Fibroblast of the conjunctiva (primary cell): ENCODE measurements at places on chromosomes 6 and 20.

DNA sequence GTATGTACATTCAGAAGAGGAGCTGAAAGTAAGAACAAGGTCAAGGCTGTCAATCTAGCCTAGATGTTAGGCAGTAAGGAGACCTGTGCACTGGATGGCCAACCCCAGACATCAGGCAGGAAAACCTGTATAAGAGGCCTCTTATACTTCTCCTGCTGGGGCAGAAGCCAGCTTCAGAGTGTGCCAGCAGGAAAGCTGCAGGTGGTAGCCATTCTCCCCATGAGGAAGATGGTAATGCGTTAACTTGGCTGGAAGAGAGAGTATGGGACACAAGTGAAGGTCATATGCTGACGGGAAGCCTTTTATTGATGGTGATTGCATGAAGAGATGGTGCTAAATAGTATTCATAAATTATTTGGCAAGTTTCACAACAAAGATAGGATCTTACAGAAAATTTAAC is 20.6 kb downstream of the NHLRC1 start:
- no peak for DNase-seq

- peak; percentile 95 for DNase-seq
Observed at GRCh38 chr20:51456511-51457509, 85.7 kb downstream of the NFATC2 start.

GRCh38 chr20:7523288-7523687 is 417.0 kb downstream of the HAO1 start:
- no peak for DNase-seq

GRCh38 chr6:89944826-89945407 is 50.6 kb downstream of the GJA10 start:
- peak; percentile 1 for DNase-seq

DNA sequence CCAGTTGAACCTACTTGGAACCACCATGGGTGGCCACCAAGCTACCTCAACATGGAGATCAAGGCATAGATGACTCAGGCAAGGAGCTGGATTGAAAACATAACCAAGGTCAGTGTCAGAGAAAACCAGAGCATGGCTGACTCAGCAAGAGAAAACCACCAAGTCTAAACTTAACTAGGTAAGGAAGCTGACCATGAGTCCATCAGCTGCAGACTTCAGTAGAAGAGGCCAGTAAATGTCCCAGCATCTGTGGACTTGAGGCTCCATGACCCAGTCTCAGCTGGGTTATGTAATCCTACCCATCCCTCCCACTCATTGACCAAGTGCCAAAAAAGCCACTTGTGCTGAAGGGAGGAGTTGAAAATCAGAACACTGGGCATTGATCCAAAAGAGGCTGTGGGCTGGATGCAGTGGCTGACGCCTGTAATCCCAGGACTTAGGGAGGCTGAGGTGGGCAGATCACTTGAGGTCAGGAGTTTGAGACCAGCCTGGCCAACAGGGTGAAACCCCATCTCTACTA is 93.7 kb upstream of the CBLN4 start:
- DNase-seq: no peak

GRCh38 chr6:12359036-12359435 is 68.9 kb downstream of the EDN1 start:
- no peak for DNase-seq

GRCh38 chr6:151553416-151554165 is 59.8 kb downstream of the CCDC170 start:
- no peak for DNase-seq

GRCh38 chr20:44956410-44956809 is 3.8 kb downstream of the TOMM34 start:
- DNase-seq: no peak

DNA sequence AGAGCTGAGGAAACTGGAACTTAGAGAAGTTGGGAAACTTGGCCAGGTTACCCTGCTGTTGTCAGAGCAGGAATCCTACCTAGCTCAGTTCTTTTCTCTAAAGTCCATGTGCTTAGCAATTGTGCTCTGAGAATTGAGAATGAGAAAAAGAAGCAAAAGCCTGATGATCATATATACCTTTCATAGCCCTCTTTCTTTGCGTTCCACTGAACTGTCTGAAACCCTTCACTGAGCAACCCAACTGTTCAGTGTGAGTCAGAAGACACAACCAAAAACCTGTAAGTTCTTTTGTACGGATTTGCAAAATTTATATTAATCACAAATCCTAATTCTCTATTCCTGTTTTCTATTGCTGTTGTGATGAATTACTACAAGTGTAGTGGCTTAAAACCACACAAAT is 80.6 kb downstream of the PHF3 start:
- no peak for DNase-seq

- DNase-seq: no peak
Observed at GRCh38 chr6:129124347-129124746, 241.4 kb downstream of the LAMA2 start.

DNA sequence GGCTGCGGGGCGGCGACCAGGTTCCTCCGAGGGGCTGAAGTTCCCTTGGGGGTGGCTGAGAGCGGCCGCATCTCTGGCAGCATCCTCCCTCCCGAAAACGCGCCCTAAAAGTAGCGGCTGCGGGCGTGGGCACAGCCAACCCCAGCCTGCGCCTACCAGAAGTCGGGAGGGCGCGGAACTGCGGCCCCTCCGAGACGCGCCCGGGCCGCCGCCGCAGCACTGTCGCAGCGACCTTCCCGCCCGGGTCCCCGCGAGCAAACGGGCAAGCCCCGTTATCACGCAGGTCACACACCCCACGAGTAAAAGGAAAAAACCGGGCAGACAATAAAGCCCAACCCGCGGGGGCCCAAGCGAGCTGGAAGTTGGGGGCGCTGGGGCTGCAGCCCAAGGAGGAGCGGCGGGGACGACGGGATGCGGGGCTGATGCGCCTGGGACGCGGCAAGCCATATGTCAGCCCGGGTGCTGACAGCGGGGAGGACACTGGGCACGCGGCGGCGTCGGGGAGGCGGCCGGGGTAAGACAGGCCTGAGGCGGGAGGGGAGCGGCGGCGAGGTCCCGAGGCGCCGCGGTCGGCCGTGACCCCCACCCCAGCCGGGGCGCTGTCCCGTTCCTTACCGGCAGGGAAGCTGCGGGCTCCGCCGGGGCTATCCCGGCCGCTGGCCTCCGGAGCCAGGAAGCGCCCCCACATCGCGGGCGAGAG is 659 bp downstream of the CEP85L start:
- no peak for DNase-seq

- no peak for DNase-seq
Observed at GRCh38 chr20:58776109-58776508, 74.6 kb downstream of the GNAS-AS1 start.

DNA sequence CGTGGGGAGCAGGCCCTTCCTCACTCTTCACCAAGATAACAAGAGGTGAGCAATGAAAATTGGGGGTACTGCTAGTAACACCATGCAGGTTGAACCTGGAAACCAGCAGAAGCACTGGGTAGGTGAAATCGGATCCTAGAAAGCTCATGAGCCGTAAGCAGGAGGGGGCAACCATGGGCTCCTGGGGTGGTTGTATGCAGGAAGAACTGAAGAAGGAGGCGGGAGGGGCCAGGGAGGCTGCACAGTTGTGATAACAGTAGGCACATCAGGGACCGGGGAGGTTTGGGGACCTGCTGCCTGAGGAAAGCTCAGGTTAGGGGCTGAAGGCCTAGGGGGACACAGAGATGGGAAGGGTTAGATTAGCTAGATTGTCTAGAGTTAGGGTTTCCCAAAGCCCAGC is 5.6 kb upstream of the LY6G5C start:
- no peak for DNase-seq

GRCh38 chr20:50953821-50954220 is 4.5 kb downstream of the DPM1 start:
- no peak for DNase-seq

DNA sequence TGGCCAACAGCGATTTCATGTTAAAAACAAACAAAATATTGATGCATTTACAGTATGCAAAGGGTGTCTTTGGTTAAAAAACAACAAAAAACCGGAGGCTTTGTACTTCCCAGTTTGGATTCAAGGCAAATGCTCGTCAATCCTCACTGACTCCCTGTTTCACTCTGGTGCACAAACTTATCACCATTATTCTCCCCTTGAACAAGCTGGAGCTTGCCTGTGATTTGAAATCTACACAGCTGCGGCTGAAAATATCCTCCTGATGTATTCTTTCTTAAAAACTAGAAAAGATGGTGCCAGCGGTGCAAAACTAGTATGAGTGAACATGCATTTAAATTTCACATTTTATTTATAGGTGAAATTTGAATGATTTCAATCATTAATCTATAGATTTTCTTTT is 3.3 kb downstream of the PERP start:
- no peak for DNase-seq

- DNase-seq: no peak
Observed at GRCh38 chr20:36015806-36016403, 47.5 kb downstream of the CNBD2 start.

DNA sequence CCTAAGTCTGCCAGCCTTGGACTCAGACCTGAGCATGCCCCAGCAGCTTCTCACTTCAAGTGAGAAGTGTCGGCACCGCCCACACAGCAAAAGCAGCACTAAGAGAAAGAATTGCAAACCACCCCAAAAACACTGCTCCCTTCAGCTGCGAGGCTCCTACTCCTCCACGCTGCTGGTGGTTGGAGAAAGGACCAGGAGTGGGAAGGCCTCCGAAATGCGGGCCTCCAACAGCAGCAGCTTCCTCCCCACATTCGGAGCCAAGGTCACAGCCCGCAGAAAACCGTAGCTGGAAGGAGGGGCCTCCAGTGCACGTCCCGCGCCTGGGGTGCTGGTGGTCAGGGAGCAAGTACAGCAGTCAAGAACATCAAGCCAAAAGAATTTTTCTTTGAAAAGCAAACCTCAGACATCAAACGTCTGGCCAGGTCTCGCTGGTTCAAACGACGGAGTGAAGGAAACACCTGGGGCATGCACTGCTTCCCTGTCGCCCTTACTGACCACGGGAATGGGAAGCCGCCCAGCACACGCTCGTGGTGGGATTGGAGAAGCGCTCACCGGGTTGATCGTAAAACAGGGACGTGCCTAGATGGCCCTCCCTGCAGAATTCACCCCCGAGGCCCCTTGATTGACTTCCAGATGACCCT is 185.6 kb upstream of the CST7 start:
- DNase-seq: no peak

DNA sequence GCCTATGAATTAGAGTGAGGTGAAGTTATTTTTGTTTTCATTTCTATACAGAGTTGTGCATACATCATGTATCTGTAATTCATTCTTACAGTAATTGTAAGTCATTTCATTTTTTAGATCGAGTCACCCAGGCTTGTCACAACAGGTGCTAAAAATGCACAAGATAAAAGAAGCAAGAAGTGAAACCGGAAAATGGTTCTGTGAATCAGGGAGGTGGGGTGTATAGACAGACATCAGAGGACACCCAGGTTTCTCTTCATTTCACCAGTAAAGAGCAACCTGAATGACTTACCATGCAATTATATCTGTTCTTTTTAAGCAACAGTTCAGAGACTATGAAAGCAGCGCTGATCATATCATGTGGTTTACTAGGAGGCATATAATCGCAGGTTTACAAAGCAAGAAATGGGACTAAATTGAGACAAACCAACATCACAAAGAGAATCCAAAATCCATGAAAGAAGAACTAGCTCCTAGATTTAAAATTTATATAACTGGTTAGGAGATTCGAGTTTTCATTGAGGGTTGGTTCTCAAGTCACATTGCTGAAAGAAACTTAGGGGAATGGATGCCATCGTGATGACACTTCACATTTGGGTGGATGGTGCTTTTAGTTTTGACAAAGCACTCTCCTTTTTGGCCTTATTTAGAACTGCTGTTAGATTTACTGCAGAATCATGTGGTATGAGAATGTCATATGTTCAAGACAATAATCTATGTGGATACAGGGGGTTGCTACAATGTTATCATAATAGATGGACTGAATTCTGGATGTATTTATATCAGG is 27.9 kb upstream of the TBC1D7 start:
- no peak for DNase-seq

- DNase-seq: no peak
Observed at GRCh38 chr6:116255246-116255800, 1.4 kb upstream of the TSPYL4 start.

DNA sequence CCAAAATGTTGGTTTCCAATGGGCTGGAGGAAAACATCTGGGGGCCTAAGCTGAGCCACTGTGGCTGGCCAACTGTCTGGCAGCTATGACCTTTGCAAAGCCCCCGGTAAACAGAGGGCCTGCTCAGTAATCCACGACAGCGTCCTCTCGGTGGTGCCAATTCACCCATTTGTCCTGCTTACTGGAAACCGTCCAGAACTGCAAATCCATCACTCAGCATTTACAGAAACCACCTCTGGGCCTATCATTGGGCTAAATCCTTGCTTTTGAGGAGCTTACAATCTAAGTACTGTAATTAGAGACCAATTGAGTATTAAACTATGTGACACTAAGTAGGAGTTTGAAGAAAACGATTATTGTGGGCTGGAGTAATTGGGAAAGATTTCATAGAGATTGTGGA is 31.0 kb downstream of the ADAT2 start:
- no peak for DNase-seq

DNA sequence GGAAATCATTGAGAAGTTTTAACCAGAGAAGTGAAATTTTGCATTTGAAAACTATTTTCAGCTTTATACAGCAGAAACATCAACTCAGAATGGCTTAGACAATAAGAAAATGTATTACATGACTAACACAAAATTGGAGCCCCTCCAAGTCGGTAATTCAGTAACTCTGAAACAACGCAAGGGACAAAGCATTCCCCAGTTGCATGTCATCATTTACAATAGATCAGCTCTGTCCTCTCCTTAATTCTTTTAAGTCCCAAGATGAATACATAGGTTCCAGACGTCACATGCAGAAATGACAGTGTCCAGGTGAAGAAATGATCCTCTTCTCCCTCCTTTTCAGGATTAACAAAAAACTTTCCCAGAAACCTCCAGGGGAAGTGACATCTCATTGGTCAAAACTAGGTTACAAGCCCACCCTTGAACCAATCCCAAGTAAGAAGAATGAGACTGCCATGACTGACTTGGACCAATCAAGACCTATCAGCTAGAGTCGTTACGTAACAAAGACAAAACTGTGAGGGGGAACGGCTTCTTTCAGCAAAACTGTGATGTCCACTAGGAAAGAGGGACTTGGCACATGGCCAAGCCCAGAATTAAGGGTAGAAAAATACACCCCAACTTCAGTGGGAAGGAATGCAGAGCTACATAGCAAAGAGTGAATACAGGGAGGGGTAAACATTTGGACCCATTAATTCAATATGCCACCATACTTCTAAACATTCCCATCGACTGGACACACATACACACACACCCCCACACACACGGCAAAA is 149.8 kb upstream of the PRND start:
- peak; percentile 47 for DNase-seq

- peak; percentile 58 for DNase-seq
Observed at GRCh38 chr6:16432075-16433032, 194.0 kb downstream of the GMPR start.

GRCh38 chr6:33702345-33702977 is 9.0 kb downstream of the UQCC2 start:
- DNase-seq: peak; percentile 66

GRCh38 chr20:50003253-50003656 is 20.5 kb downstream of the SNAI1 start:
- peak; percentile 41 for DNase-seq

DNA sequence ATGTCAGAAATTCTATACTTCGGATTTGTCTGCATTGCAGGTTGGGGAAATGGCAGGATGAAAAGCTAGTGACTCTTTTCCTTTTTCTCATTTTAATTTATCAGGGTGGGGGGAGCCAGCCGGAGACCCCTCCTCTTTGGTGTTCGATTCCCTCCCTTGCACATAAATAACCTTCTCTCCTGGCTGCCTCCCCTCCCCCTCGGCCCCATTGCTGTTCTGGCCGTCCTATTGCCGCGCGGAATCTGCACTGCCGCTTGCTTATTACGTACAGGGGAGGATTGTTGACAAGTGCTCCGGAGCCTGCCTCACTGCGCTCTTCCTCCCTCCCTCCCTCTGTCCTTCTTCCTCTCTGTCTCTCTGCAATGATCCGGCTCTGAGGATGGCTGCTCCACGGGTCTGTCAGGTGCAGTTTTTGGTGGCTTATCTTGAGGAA is 154.7 kb downstream of the JARID2 start:
- no peak for DNase-seq
